ENCODE measurements at places on chromosomes 6 and 20.
A peak's percentile ranks its signal among the peaks of the same experiment; 100 is the strongest.

DNA sequence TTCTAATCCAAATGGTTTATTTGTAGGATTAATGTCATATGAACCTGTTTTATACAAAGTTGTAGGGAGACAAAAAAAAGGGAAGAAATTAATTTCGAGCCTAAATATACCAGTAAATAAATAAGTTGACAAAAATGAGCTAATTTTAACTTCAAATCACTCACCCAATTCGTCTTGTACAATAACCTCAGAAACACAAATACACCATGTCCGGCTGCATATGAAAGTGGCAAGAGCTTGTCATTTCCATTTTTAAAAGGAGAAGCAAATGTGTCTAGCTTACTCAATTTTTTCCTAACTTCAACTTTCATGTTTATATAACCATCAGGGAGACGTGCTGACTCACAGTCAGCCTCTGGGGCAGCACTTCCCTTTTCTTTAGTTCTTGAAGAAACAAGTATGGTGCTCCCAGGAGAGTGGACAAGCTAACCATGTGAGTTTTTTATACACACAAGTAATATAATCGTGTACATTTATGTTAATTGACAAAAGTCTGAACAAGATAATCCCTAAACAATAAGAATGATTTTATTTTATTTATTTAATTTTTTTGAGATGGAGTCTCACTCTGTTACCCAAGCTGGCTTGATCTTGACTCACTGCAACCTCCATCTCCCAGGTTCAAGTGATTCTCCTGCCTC, 55.5 kb upstream of the SGK1 start:
- peak; percentile 66 for DNase-seq

GRCh38 chr6:104558746-104559145, 301.0 kb downstream of the HACE1 start:
- no peak for DNase-seq

DNA sequence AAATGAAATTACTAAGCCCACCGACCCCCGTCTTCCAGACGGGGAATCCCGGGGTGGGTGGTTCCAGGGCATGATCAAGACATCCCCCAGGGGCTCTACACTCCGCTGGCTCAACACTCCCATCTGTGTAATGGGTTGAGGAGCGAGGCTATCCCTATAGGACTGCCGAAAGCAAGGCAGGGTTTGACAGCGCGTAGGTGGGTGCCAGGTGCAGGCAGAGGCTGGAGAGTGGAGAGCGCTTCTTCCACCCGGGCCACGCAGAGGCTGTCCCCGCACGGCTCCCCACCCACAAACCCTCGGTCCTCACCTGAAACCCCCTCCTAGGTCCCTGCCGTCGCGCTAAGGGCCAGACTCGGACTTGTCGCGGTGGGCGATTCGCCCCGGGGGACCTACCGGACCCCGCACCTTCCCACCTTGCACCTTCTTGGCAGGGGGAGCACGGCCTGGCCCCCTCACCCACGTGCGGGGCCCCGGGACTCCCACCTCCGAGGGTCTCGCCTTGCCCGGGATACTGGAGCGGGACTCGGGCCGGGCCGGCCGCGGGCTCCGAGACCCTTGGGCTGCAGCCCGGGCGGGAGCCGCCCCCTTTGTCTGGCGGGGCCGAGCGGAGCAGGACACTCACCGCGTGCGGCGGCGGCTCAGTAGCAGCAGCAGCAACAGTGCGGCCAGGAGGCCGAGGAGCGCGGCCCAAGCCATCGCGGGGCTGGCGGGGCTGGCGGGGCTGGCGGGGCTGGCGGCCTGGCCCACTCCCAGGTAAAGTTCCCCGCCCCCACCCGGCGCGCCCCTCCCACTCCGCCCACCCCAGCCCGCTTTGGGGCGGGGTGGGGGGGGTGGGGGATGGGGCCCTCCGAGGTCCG, at the start of gene PTGIS:
TSS of gene PTGIS (minus strand) at position 717 of the 857 bp plus-strand sequence. CDS start at position 696, 21 bp downstream.
- DNase-seq, result no peak

DNA sequence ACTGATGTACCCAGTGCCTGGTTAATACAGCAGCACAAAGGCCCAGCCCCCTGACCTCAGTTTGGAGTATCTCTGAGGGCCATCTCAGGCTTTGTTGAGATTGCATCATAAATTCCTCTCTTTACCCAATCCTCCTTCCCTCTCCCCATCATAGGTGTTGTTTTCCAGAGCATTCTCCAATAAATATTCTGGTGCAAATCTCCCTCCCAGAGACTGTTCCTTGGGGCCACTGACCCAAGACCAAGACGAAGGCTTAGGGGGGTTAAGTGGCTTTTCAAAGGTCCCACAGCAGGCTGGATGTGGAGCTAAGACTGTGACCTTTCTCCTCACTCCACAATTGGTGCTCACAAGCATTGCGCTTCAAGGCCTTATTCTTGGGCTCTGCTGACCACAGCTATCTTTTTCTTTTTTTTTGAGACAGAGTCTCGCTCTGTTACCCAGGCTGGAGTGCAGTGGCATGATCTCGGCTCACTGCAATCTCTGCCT, 72.4 kb upstream of the ZMYND8 start:
- DNase-seq, result no peak

DNA sequence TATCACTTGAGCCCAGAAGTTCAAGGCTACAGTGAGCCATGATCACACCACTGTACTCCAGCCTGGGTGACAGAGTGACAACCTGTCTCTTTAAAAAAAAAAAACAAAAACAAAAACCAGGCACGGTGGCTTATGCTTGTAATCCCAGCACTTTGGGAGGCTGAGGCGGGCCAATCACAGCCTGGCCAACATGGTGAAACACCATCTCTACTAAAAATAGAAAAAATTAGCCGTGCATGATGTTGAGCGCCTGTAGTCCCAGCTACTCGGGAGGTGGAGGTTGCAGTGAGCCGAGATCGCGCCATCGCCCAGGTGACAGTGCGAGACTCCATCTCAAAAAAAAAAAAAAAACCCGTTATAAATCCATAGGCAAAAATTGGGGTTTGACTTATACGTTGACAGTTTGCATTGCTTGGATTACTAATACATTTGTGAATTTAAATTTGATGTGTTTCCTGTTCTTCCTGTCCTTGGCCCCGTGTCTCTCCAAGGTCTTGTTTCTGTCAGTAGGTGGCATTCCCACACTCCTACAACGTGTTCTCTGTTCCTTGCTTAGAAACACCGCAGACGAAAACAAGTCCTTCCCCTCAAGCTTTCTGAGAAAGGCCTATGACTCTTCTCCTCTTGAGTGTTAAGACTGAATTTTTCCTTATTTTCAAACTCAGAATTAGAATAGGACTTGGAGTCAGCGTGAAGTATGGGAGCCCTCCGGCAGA, 147.0 kb downstream of the DTNBP1 start:
- no peak for DNase-seq

DNA sequence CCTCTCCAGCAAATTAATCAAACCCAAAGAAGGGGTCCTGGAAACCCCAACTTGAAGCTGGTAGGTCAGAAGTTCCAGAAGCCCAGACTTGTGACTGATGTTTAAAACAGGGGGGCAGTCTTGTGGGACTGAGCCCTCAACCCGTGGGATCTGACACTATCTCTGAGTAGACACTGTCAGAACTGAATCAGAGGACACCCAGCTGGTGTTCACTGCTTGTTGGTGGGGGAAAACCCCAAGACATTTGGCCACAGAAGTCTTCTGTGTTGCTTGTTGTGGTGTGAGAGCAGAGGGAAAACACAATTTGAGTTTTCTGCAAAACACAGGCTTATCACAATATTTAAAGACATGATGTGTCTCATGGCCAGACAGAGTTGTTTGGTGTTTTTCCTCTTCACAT, 29.9 kb downstream of the KIF13A start:
- DNase-seq, result no peak

GRCh38 chr20:52083627-52084232, 107.8 kb downstream of the ZFP64 start:
- DNase-seq, result peak; percentile 17
